ENCODE measurements at places on chromosomes 13 and 19.

DNA sequence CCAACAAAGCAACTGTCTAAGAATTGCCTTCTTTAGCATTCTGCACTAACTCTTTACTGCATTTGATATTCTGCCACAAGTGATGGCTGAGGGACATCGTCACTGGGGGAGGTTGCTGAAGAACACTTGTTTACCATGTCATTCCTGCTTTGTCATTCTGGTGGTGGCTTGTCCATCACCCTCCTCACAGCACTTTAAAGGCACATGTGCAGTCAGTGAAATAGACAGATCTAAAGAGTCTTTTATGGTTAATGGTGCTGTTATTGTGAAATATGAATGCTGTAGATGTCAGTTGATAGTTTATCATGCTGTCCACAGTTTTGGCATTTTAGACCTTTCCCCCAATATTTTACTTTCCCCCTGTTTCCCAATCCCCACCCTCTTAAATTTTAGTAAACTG lies 120.9 kb upstream of the TSC22D1 start:
- DNase-seq = no peak

- DNase-seq = no peak
These were observed 114.8 kb downstream of the SUCLA2 start for GRCh38 chr13:47886314-47886713.

DNA sequence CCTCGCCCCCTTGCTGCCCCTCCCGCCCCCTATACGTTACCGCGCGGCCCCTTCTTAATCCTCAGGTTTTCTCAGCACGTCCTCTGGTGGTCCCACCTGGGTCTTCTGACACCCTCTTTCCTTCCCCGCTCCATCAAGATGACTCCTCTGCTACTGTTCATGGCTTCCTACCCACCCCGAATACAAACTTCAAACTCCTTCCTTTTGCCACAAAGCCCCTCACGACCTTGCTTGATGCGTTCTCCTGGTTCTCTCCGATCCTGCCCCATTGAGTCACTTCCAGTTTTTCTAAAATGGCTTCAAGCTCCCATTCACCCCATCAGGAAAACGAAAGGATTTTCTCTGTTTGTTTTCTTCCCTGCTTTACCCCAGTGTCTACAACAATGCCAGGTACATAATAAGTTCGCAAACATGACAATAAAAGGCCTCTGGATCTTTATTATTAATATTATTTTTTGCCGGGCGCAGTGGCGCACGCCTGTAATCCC lies 734 bp upstream of the SERTAD3 start:
- no peak for DNase-seq

DNA sequence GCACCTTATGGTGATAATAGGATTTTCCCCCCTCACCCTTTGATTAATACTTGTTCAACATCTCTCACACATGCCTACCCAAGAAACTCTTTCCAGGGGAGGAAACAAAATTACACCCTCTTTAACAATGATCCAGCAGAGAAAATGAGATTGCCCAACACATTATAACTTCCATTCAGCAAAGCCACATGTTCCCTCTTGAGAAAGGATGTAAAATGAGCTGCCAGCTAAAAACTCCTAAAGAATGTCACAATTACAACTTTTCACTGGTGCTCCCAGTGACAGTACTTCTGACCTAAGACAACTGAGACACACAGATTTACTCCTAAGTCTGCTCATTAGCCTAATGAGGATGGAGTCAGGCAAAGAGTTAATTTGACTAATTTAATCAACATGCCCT lies 621.4 kb downstream of the DIAPH3 start:
- DNase-seq = no peak

DNA sequence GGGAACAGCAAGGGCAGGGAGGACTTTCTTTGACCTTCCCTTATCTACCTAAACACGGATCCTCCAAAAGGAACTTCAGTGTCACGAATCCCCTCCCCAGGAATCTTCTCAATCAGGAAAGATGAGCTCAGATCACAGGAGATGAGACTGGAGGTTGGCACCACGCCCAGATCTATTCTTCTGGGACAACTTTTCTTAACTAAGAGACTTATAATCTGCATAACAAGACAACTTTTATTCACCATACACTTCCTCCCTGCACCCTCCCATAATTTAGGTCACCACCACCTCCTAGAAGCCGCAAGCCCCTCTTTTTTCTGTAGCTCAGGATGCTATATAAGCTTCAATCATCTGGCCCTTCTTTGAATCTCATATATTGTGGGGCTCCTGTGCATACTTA lies 19.2 kb upstream of the AKT2 start:
- no peak for DNase-seq

All from activated naive CD4-positive, alpha-beta T cell treated with anti-CD3 and anti-CD28 coated beads, Interleukin-2, amount 50 U/mL, for 16 hours (primary cell).